Activated CD4-positive, alpha-beta T cell treated with anti-CD3 and anti-CD28 coated beads, Interleukin-2, amount 50 U/mL, for 4 hours (primary cell): ENCODE measurements at places on chromosomes 5 and 9.

GRCh38 chr9:109745335-109746283 lies 34.4 kb upstream of the PALM2AKAP2 start:
- DNase-seq = no peak

DNA sequence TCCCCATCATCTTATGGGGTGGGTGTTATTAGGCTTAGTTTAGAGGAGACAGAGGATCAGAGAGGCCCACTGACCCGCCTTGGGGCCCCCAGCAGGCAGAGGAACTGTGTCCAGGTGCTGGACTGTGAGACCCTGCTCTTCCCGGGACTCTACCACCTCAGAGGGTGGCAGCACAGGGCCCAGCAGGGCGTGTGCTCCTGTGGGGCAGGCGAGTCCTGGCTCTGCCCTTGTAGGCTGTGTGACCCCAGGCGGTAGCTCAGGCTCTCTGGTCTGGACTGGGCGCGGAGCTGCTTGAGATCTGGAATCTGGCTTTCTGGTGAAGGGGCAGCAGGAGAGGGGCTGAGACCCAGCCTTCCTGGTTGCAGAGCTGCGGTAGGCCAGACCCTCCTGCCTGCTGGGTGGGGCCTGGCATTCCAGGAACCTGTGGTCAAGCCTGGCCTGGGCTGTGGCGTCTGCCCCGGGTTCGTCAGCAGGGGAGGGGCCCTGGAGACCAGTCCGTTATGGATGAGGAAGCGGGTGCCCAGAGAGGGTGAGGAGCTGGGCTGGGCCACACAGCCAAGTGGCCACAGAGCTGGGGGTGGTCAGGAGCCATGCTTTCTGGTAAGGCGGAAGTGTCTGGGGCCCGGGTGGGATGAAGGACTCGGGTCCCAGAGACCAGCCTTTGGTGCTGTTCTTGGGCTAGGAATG lies 46.5 kb downstream of the RXRA start:
- no peak for DNase-seq

DNA sequence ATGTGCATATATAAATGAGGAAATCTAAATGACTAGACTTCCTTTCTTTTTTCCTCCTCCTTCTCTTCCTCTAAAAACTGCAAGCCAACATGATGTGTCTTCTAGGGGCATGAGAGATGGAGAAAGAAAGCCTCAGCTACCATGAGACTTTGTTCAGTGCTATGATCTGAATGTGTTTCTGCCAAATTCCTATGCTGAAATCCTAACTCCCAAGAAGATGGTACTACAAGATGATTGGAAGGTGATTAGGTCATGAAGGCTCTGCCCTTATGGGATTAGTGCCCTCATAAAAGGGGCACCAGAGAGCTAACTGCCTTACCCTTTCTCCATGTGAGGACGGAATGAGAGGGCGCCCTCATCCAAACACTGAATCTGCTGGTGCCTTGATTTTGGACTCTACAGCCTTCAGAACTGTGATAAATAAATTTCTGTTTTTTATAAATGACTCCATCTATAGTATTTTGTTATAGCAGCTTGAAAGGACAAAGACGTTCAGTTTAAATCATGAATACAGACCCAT lies 72.2 kb upstream of the IL6ST start:
- no peak for DNase-seq

- no peak for DNase-seq
Measured at GRCh38 chr9:109107402-109108240, 12.1 kb downstream of the TMEM245 start.

- no peak for DNase-seq
Measured at GRCh38 chr9:90975781-90976538, 174.3 kb downstream of the SYK start.

DNA sequence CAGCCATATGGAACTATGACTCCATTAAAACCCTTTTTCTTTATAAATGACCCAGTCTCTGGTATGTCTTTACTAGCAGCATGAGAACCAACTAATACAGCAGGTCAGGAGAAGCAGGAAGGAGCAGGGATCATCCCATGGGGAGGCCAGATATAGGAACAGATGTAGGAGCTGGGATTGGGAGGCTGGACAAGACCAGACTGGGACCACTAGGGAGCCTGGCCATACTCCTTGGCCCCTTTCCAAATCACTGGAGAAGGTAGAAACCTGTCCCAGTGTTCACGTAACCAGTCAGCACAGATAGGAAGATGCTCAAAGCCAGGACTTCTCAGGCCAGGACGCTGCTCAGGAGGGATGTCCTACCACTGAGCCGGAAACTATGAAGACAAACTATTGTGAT lies 95.5 kb downstream of the LMX1B start:
- DNase-seq = no peak

DNA sequence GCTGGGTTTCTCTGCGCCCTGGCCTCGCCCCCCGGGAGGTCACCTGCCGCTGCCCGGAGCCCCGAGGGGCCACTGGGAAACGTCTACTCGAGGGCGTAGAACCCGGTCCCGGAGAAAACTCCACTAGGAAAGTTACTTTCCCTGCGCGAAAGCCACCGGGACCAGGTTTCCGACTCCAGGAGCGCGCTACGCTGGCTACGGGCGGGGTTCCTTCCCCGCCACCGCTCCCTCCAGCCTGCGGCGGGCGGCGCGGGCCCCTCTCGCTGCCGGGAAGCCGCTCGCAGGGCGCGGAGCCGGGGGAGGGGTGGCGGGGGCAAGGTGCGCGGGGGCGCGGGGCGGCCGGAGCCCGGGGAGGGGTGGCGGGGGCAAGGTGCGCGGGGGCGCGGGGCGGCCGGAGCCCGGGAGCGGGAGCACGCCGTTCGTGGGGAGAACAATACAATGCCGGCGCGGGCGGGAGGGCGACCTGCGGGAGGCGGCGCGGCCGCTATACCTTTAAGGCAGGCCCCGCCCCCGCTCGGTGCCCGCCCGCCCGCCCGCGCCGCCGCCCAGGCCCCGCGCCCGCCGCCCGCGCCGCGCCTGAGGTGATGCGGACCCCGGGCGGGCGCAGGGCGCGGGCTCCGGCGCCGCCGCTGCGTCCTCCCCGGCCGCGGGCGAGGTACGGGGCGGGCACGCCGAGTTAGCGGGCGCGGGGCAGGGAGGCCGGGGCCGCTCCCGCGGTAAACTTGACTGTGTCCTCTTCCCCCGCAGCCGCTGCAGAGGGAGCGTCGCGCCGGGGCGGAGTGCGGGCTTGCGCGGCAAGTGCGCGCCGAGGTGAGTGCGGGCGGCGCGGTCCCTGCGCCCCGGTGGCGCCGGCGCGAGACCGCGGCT lies 278.1 kb downstream of the AOPEP start:
- DNase-seq = peak; percentile 11

DNA sequence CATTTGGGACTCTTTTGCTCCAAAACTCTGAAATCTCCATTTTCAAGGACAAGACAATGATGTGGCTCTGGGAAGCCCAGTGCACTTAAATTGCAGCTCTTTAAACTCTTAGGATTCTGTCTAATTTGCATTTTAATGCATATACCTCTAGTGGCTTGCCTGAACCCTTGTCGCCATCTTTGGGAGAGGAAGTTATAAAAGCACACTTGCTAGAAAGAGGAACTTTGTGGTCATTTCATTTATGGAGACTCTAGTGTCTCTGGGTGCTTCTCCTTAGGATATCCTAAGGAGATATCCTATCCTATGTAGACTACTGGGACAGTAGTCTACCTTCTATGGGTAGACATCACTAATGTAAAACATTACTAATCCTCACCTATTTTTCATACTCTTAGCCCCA lies 77.3 kb upstream of the SLC1A3 start:
- DNase-seq = no peak

DNA sequence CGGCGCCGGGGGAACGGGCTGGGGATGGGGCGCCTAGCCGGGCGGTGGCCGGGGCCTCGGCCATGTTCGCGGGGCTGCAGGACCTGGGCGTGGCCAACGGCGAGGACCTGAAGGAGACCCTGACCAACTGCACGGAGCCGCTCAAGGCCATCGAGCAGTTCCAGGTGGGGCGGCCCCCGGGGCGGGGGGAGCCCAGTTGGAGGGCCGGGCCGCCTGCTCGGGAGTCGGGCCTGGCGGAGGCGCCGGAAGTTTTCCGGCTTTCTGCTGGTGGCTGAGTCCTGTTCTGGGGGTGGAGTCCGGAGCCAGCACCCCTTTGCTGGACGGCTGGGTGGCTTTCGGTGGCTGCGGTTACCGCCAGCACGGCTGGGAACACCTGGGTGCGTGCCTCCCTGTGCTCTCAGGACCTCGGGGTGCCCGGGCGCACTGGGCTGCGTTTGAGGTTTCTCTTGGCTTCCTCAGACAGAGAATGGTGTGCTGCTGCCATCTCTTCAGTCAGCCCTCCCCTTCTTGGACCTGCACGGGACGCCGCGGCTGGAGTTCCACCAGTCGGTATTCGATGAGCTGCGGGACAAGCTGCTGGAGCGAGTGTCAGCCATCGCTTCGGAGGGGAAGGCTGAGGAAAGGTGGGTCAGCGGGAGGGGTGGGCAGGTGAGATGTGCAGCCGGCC lies 454 bp downstream of the NELFB start:
- no peak for DNase-seq

DNA sequence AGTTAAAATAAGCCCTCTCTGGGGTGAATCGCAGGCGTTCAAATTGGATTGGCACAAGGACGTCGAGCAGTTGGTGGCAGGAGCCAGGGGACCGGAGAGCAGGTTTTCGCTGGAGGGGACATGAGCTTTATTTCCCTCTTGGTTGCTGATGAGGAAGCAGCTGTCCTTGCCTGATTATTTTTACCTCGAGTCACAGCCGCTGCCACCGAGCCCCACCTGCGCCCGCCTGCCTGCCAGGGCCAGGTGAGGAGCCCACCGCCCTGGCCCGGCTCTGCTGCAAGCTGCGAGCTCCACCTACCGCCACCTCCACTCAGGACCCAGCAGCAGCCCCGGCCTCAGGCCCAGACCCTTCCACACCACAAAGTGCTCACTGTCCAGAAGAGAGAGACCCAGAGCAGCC lies 9.0 kb upstream of the ADGRD2 start:
- DNase-seq = no peak
